RPMI8226 (cell line): ENCODE measurements at places on chromosomes 1 and 21.

- DNase-seq = peak; percentile 45
Measured at GRCh38 chr1:11924334-11925195, 1.7 kb downstream of the KIAA2013 start.

DNA sequence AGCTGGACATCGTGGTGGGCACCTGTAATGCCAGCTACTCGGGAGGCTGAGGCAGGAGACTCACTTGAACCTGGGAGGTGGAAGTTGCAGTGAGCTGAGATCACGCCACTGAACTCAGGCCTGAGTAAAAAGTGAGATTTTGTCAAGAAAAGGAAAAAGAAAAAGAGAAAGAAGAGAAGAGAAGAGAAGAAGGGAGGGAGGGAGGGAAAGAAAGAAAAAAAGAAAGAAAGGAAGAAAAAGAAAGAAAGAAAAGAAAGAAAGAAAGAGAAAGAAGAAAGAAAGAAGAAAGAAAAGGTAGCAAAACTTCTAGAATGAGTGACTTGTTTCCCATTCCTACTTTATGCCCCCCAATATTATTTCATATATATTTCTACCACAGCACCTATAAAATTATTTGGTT lies 98.8 kb downstream of the UBE2U start:
- DNase-seq = no peak

- DNase-seq = no peak
Measured at GRCh38 chr1:233938476-233938875, 34.0 kb downstream of the SLC35F3 start.

- no peak for DNase-seq
Measured at GRCh38 chr1:39485046-39485803, 6.2 kb upstream of the BMP8A start.

- DNase-seq = no peak
Measured at GRCh38 chr21:35484032-35484431, 434.9 kb upstream of the RUNX1 start.

GRCh38 chr1:20093303-20093702 lies 23.3 kb downstream of the PLA2G5 start:
- no peak for DNase-seq

DNA sequence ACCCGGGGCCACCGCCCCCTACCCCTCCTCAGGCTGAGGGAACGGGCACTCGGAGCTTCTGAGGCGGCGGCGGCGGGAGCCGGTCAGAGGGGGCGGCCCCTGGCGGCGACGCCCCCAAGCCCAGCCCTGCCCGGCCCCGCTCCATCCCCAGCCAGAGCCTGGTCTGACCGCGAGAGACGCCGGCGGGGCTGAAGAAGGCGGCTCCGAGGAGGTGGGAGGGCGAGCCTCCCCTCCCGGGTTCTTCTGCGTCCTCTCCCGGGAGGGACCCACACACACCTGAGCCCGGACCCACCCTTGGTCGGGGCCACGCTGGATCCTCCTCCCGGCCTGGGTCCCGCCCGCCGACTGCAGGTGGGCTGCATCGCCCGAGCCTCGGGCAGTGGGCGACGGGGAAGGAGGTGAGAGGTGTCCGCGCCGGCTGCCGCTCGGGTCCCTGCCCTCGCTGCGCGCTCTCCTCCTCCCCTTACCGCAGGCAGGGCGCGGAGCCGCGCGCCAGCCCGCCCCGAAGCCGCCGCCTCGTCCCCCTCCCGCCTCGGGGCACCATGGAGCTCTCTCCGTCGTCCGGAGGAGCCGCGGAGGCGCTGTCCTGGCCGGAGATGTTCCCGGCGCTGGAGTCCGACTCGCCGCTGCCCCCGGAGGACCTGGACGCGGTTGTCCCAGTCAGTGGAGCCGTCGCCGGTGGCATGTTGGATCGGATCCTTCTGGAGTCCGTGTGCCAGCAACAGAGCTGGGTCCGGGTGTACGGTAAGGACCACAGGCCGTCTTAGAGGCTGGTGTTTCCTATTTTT lies at the start of gene RASAL2:
RASAL2 (plus strand) TSS at position 154 of the 788 bp plus-strand sequence; CDS start at position 543, 389 bp downstream.
- DNase-seq = peak; percentile 15

GRCh38 chr1:220928725-220929300 lies 49.6 kb downstream of the HLX start:
- no peak for DNase-seq

- DNase-seq = peak; percentile 49
Measured at GRCh38 chr1:19825298-19825697, 10.2 kb upstream of the RNF186 start.

DNA sequence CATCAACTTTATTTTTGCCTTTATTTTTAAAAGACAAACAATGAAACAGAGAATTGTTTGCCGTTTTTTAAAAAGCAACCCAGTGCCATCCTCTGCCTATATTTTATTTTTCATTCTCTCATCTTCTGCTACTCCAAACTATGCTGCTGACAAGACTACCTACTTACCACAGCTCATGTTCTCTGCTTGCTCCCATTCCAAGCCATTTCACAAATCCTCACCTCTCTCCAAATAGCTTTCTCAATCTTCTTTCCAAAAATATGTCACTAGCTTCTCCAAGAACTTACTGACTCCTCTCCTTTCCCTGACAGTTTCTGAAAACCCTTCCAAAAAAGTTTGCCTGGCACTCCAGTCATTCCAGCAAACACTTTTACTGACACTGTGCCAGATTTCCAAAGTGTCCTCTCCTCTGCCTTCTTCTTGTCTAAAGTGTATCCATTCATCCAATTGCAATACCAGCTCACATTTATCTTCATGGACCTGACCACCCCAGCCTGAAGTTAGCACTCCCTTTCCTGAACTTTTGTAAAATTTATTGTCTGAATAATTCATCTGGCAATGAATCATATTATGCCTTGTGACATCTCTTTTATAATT lies 766.5 kb upstream of the B3GALT2 start:
- no peak for DNase-seq

DNA sequence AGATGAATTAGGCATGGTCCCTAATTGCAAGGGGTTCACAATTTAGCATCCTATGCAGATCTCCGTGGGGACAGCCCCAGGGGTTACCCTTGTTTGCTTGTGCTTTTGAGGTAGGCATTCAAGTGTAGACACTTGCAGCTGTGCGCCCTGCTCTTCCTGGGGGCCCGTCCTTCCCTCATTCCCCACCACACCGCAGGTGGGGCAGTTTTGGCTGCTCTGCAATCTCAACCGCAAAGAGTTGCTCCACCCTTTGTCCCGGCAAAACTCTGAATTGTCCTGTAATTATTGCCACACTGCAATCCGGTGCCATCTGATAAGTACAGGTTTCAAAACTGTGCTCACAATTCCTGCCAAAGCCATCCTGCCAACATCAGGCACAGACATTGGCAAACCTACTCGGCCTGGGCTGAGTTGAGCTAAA lies 65.4 kb upstream of the LYST start:
- peak; percentile 77 for DNase-seq

DNA sequence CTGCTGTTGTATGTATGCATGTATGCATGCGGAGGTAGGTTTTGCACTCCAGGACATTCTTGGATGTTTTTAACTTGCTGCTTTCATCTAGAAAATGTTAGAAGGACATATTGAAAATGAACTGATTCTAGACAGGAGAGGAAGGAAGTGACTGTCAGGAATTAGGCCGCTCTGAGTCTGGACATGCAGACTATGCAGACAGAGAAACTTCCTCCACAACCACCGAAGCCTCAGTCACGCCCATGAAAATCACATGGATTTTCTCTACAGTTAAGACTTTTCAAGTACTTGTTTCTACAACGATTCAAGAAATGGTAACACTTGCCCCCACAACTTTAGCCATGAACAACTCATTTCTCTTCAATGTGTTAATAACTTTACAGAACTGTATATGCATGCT lies 211.1 kb downstream of the SMYD3 start:
- no peak for DNase-seq

DNA sequence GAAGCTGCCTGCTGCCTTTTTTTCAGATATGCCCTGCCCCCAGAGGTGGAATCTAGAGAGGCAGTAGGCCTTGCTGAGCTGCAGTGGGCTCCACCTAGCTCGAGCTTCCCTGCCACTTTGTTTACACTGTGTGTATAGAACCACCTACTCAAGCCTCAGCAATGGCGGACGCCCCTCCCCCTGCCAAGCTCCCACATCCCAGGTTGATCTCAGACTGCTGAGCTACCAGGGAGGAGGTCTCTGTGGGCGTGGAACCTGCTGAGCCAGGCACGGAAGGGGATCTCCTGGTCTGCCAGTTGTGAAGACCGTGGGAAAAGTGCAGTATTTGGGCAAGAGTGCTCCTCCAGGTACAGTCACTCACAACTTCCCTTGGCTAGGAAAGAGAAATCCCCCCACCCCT lies 65.1 kb downstream of the MSH4 start:
- DNase-seq = no peak

GRCh38 chr1:75392278-75392677 lies 218.6 kb downstream of the SLC44A5 start:
- no peak for DNase-seq

DNA sequence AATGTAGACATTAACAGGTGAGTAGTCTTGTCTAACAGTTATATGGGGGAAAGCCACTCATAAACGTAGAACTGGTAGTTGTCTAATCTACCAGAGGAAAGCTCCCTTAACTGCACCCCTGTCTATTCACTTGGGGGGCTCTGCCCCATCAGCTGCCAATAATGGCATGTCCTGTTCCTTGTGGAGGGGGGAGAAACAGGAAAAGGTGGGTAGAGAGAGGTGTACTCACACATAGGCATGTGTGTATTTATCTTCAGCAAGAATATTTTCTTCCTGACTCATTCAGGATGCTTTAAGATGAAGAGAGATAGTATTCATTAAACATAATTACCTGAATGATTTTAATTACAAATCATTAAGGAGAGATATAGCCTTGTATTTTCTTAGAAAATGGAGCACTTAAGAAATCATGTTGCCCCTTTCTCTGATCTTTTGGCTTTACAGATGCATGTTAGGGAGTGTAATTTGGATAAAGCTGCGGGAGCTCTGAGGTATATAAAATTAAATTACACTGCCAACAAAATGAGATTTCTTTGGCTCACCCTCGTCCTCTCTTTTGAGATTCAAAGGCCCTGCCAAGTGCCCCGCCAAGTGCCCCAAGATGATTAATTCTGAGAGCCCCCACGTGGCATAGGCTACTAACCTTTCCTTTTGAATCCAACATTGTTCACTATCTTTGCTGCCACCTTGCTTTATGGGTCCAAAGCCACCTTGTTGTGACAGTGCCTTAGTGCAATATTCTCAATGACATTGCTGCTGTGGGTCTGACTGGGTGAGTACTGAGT lies 286.3 kb upstream of the LYPLAL1 start:
- no peak for DNase-seq

GRCh38 chr1:61092642-61093041 lies 10.3 kb downstream of the NFIA start:
- DNase-seq = no peak

DNA sequence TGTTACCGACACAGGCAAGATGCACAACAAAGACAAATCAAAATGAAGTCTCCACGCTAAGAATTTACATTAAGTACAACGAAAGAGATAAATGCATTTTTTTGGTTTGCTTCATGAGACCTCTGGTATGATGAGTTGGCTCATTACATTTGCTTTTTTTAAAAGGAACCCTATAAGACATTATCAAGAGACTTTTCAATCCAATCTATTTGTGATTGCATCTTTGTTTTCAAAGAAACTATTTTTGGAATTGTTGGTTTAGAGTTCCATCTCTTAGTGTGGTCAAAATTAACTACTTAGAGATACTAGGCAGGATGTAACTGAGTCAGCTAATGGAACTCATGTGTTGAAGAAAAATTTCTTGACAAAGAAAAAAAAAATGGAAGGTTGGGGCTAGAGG lies 200.1 kb downstream of the ZC3H11B start:
- DNase-seq = no peak

DNA sequence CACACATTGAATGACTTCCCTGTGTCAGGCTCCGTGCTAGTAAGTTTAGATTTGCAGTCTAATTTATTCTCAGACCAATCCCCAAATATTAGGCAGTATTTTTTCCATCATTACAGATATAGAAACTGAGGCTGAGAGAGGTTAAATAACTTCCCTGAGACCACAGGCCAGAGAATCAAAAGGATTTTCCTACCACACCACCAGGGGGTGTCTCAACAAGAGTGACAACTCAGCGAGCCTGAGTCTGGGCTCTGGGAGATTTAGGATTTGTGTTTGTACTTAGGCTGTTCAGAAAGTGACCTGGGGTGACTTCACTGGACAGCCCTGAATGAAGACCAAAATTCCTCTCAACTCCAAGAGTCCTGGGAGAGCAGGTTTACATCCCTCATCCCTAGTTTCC lies 13.3 kb upstream of the LCE5A start:
- peak; percentile 24 for DNase-seq

GRCh38 chr1:229058729-229059128 lies 212.2 kb upstream of the RAB4A start:
- DNase-seq = peak; percentile 79

GRCh38 chr1:209641832-209642172 lies 10.4 kb downstream of the LAMB3 start:
- DNase-seq = no peak

DNA sequence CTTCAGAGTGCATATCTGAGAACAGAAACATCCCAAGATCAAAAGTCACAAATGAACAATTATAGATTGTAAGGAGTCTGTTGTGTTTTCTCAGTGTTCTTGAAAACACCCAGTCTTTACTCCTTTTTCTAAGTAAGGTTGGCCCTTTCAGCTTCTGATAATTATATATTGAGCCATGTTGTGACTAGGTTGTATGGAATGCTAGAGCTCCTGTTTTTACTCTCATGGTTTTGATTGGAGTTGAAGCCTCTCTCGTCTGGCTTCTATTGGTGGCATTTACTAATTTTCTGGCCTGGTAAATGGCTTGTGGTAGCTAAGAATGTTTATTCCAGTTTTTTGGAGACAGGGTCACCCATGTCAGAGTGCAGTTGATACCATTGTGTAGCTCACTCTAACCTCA lies 84.7 kb downstream of the NDUFS5 start:
- no peak for DNase-seq

GRCh38 chr1:216815260-216816131 lies 92.3 kb upstream of the ESRRG start:
- DNase-seq = no peak

DNA sequence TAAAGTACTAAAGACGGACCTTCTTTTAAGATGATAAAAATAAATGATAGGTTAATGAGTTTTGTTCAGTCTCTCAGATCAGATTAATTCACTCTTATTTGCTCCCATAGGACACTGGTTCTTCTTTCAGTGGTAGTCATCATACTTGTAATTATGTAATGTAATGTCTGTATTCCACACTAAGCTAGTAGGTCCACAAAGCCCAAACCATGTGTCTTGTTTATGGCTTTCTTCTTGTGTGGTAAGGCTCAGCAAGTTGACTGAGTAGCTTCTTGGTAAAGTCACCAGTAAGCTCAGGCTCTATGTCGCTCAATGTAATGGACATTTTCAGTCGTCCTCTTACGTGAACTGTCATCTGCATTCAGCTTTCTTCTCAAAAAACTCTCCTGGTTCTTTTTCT lies 2.5 kb downstream of the LYPLAL1 start:
- DNase-seq = no peak

- DNase-seq = no peak
Measured at GRCh38 chr21:40164905-40165772, 297.9 kb downstream of the PCP4 start.
